ENCODE measurements at places on chromosomes 2 and 18.

- DNase-seq, result peak; percentile 19
Observed at GRCh38 chr2:33598561-33599174, 431 bp downstream of the FAM98A start.

GRCh38 chr2:190119923-190120590, 57.5 kb upstream of the MSTN start:
- DNase-seq, result no peak

DNA sequence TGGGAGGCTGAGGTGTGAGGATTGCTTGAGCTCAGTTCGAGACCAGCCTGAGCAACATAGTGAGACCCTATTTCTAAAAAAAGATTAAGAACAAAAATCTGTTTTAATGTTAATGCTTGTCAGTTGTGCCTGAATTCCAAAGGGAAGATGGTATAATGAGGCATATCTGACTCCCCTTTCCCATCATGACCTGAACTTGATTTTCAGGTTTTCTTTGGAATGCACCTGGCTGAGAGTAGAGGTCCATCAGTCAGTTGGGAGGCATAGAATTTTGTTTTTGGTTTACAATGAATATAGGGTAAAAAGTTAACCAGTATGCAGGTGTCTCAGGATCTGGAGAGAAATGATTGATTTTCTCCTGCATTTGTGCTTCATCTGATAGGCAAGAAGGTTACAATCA, 20.4 kb downstream of the RPIA start:
- no peak for DNase-seq

DNA sequence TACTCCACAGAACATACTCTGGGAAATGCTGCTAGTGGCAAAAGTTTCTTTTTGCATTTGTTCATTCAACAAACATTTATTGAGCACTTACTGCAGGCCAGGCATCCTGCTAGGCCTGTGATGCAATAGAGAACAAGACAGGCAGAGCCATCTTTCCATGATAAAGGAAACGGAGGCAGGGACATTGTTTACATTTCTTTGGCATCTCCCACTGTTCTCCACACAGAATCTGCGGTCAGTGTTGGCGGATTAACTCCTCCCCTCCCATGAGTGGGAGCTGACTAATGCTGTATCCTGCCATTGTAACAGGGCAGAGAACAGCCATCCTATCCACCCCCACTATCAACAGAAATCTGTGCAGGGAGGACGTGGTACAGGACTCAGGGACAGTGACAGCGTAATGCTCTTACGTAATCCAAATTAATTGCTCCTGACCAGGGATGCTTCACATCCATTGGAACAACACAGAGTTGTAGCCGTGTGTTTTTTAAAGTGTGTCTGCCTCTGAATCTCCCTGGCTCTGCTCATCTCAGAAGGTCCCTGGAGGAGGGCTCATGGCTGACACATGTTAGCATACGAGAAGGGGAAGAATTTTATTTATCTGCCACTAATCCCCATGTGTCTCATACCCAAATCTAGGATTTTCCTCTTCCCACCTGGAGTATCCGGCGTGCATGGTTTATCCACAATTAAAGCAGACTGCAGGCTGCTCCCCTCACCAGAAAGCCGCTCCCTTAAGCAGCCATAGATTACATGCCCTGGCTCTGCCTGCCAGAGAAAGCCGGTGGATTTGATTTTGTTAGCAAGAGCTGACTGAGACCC, 32.3 kb downstream of the STEAP3 start:
- no peak for DNase-seq

- no peak for DNase-seq
Observed at GRCh38 chr2:84851876-84852275, 29.0 kb downstream of the TRABD2A start.

GRCh38 chr2:201180010-201180409, 2.9 kb upstream of the CASP10 start:
- no peak for DNase-seq
